ENCODE measurements at places on chromosomes 3 and 15. TPM values are rescaled to one million over a fixed set of nuclear protein-coding genes. Genes with fewer than 3 reads are reported as not detected.

Gene ACOX2
- total RNA-seq = 22.8 TPM

Gene MOBP
- not detected for total RNA-seq

Gene SLC51A
- total RNA-seq = 0.77 TPM

Gene NUDT16
- total RNA-seq = 18.6 TPM

Gene LMAN1L
- 3.0 TPM for total RNA-seq

Gene CCR8
- total RNA-seq = not detected

Gene CFAP91
- 7.3 TPM for total RNA-seq

Gene FBXW12
- total RNA-seq = not detected

Gene CHP1
- total RNA-seq = 71.2 TPM

Gene OCA2
- total RNA-seq = 12.3 TPM

Gene PDHB
- total RNA-seq = 120 TPM

Gene NR1I2
- 0.38 TPM for total RNA-seq

Gene RBMS3
- total RNA-seq = 59.9 TPM

Gene SEMA3G
- total RNA-seq = 9.6 TPM

Gene TRIM42
- not detected for total RNA-seq

Gene CDHR4
- total RNA-seq = not detected

Gene CTXND1
- 0.88 TPM for total RNA-seq

Gene LARP6
- total RNA-seq = 8.9 TPM

Gene GUCA1C
- total RNA-seq = 14.0 TPM

Gene STXBP5L
- 22.0 TPM for total RNA-seq

Gene FSD2
- total RNA-seq = 2.9 TPM

Gene IGF2BP2
- total RNA-seq = 84.2 TPM

Gene CSPG5
- total RNA-seq = 81.9 TPM

Gene DUOXA2
- total RNA-seq = not detected

Gene SERPINI2
- total RNA-seq = not detected

Gene GPR176
- total RNA-seq = 19.8 TPM

Gene CLSTN2
- total RNA-seq = 26.9 TPM

Gene CFAP92
- total RNA-seq = 1.3 TPM

Gene KBTBD8
- 7.5 TPM for total RNA-seq

Gene IQCF5
- total RNA-seq = not detected

Gene NLGN1
- total RNA-seq = 74.2 TPM

Gene GRAMD2A
- 0.66 TPM for total RNA-seq

Gene GLDN
- total RNA-seq = 5.1 TPM

Gene PLCB2
- total RNA-seq = 9.7 TPM

Gene CMSS1
- total RNA-seq = 19.1 TPM

Gene OIP5
- 4.6 TPM for total RNA-seq
